ENCODE measurements at places on chromosomes 6 and 20.

- no peak for DNase-seq
Observed at GRCh38 chr6:170110201-170111140, 180.4 kb downstream of the DLL1 start.

GRCh38 chr20:32789896-32790750 is 27.9 kb downstream of the DNMT3B start:
- DNase-seq, result peak; percentile 68

- no peak for DNase-seq
Observed at GRCh38 chr6:36928547-36928918, 26.0 kb upstream of the PI16 start.

GRCh38 chr6:41900861-41901260 is 5.7 kb upstream of the USP49 start:
- no peak for DNase-seq

DNA sequence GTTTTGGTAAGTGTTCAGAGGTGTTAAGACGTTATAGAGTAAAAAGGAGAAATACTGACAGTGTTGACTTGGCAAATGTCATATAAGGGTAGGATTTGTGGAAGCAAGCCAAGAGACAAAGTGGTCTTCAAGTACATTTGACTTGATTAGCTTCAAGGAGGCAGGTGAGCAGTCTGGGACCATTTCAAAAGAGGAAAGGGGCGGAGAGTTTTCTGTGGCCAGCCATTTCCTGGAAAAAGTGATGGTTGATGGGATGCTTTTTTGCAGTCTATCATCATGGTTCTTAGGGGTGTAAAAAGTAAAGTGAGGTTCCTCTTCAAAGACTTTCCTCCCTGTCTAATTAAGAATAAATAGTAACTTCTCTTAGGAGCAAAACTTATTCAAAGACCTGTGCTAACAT is 28.7 kb downstream of the FKBP1A start:
- no peak for DNase-seq

- DNase-seq, result no peak
Observed at GRCh38 chr6:107632381-107633136, 142.6 kb downstream of the SOBP start.

GRCh38 chr6:155786528-155786927 is 330.9 kb upstream of the NOX3 start:
- DNase-seq, result no peak

DNA sequence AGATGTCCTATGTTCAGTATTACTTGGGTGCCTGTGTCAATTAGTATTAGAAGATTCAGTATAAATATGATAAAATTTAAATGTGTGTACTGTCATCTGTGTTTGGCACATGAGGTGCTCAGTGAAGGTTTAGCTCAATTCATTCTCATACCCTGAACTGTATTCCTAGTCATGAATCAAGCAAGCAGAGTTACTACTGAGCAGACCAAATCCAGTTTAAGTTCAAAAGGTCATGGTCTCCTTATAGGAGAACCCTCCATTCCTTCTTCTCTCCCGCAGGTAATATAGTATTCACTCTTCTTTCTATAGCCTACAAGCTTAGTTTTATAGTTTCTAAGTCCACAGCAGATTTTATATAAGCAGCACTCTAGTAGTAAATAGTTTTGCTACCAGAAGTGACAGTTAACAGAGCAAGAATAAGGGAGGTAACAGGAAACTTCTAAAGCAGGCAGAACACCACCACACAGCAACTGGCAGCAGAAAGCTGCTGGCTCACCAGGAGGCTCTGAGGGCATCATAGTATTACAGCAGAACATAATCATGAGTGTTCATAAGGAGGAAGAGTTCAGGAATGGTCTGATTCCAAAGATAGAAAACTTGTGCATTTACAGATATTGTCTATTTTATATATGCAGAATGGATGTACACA is 133.2 kb downstream of the SLC16A10 start:
- no peak for DNase-seq

GRCh38 chr6:147947521-147947920 is 395.1 kb upstream of the SASH1 start:
- DNase-seq, result peak; percentile 78

DNA sequence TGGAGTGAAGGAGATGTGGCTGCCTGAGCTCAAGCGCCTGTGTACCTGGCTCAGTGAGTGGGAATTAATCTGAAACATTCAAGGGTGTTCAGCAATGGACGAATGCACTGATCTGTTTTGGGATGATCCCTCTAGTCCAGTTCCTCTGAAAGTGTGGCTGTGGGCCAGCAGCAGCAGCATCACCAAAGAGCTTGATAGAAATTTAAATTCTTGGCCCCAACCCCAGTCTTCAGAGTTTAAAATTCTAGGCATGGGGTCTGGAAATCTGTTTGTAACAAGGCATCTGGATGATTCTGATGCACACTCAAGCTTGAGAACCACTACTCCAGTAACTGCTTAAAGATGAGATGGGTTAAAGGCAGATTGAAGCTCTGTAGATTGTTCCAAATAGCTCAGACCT is 59.2 kb downstream of the STMND1 start:
- no peak for DNase-seq

DNA sequence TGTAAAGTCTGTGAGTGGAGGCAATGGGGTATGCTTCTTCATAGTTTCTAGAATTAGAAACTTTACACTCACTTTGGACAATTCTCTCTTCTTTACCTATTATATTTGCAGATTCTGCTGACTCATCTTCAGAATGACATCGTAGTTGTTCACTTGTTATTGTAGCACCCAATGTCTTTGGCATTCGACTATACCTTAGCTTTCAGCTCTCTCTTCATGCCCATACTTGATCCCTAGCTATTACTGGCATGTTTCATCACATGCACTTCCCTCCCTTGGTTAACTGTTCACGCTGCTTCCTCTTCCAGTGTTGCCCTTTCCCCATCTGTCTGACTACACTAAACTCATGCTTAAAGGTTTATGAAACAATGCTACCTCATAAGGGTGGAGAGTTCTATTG is 298.1 kb upstream of the TCF21 start:
- DNase-seq, result no peak

DNA sequence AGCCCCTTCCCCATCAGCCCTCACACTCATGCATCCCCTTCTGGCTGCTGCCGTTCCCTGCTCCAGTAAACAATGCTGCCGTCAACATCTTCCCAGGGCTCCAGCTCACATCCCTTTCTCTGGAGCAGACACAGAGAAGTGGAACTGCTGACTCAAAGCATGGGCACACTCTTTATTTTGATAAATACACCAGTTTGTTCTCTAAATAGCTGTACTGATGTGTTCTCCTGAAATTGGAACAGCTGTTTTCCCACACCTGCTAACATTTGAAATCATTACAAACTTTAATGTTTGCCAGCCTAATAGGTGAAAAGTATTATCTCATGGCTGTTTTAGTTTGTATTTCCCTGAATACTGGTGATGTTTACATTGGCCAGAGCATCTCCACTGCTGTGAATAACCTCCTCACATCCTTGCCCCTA is 102.1 kb upstream of the NXT1 start:
- DNase-seq, result no peak

DNA sequence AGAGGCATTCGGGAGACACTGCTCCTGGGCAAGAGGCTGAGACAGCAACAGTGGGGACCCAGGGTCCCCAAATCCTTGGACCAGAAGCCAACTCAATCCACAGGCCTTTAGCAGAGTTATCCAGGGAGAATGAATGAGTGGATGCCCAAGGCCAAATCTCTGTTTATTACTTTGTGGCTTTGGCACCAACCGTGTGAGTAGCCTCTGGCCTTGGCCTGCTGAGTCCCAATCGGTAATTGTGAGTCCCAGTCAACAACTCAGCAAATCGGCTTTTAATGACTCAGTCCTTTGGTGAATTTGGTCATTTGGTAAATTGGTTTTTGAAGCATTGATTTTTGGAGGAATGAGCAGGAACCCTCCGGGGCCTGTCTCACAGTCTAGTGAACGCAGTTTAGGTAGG is 29.1 kb upstream of the ECI2 start:
- DNase-seq, result no peak

DNA sequence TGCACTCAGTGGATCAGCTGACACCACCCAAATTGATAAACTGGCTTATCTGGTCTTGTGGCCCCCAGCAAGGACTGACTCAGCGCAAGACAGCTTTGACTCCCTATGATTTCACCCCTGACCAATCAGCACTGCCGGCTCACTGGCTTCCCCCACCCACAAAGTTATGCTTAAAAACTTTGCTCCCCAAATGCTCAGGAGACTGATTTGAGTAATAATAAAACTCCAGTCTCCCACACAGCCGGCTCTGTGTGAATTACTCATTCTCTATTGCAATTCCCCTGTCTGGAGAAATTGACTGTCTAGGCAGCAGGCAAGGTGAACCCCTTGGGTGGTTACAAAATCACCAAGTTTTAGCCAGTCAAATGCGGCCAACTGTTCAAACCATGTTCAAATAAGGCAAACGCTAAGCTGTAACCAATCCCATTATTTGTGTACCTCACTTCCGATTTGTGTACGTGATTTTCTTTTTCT is 32.5 kb downstream of the SLC22A2 start:
- DNase-seq, result no peak

DNA sequence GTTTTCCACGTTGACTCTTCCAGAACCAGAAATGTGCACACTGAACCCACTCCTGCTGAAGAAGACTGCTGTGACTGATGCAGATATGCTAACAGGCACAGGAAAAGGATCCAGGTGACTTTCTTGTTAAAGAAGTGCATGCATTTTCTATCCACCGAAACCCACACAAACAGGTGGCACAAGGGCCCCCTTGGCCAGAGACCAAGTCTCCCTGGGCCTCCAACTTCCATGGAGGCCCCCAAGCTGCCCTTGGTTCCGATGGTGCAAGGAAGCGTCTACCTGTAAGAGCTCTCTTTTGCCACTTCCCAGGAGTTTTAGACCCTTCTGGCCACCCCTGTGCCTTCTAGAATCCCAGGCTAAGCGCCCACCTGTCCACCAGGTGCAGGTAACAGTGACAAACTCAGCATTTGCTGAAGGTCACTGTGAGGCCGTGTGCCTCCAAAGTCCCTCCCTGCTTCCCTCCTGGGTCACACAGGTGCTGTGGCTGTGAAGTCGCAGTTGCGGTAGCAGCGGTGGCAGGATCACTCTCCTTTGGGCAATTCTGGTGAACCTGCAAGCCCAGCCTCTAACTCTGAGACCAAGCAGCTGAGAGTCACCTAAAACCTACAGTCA is 134.8 kb downstream of the PXDC1 start:
- DNase-seq, result no peak

DNA sequence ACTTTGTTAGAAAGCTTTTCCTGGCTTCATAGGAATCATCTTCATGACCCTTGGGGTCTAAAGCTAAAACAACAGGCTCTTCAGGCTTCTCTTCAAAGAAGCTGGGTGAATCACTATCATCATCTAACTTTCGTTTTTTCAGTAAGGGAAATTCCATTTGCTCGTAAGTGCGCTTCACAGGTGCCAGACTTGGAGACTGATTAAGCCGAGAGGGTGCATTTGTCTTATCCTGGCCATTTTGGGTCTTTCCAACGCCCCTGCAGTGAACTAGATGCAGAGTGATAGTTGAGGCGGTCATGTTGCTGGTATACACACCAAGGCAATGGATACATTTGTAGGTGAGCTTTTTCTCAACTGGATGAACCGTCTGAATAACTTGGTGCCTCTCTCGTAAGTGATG is 38.8 kb downstream of the ADNP start:
- DNase-seq, result no peak

DNA sequence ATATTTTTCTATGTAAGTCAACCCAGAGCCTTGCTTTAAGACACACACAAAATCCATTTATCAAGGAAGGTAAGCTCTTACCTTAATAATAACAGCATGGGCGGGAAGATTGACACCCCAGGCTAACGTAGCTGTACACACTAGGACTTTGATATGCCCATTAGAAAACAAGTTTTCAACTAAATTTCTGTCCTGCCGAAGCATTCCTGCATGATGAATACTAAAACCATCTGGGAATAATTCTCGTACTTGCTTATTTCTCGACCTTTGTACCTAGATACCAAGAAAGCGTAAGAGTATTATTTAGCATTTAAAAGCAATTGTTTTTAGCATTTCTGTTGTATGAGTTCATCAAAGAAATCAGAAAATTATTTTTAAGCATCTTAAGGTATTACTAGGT is 197.5 kb upstream of the SIM1 start:
- no peak for DNase-seq

DNA sequence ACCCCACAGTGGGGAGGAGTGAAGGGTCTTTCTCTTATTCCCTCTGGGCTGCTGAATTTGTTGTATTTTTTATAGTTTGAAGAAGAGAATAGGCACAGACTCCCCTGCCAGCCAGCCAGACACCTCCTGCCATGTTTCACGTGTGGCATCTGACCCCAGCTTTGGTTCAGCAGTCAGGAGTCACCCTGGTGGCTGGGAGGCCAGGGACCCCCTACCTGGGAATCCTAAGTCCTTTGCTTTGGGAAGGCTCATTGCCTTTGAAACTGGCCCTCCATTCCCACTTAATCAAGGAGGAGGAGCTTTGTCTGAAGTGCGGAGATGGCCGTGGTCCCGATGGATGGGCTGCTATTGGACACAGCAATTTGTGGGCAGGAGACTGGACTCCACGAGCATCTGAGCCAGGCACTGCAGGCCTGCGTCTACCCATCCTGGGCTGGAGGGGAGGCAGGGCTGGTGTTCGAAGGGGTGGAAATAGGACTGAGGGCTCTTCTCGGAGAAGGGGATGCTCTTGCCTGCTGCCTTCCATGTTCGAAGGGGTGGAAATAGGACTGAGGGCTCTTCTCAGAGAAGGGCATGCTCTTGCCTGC is 196.1 kb downstream of the DLL1 start:
- DNase-seq, result no peak

- DNase-seq, result peak; percentile 65
Observed at GRCh38 chr6:90393232-90393884, 96.7 kb upstream of the BACH2 start.

GRCh38 chr6:42449917-42450476 is 1.7 kb downstream of the TRERF1 start:
- DNase-seq, result no peak

DNA sequence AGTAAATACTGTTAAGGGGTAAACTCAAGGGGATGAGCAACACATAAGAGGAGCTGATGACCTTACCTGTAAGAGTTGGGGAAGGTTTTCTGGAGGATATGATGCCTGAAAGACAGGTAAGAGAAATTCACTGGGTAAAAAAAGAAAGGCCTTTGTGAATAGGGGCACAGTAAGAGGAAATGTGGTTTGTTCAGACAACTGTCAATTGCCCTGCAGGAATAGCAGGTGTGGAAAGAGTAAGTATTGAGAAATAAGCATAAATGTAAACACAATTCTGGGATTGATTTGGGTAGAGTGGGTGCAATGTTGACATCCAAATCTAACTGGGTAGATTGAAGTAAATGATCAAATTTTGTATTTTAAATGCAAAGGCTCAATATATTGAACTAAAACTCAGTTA is 670.0 kb downstream of the DHX35 start:
- DNase-seq, result no peak

GRCh38 chr20:50246367-50247195 is 56.0 kb downstream of the CEBPB start:
- no peak for DNase-seq

GRCh38 chr6:89707766-89708165 is 69.2 kb upstream of the LYRM2 start:
- no peak for DNase-seq

All from fibroblast of villous mesenchyme (primary cell).